Smooth muscle cell of bladder (primary cell): ENCODE measurements at places on chromosomes 5 and 9. TPM values are rescaled to one million over a fixed set of nuclear protein-coding genes. Genes with fewer than 3 reads are reported as not detected.

TMEM252 gene
- total RNA-seq, result not detected in 2 replicates

PGGT1B gene
- 13.1 and 17.6 TPM in 2 replicates for total RNA-seq

ABL1 gene
- total RNA-seq, result 62.0 and 68.1 TPM in 2 replicates

ARRDC3 gene
- 90.1 and 126 TPM in 2 replicates for total RNA-seq

PNPLA7 gene
- 0.57 and 1.1 TPM in 2 replicates for total RNA-seq

RASGEF1C gene
- not detected in 2 replicates for total RNA-seq

MYORG gene
- total RNA-seq, result 0.43 and 0.55 TPM in 2 replicates

GCNT4 gene
- 4.3 and 6.5 TPM in 2 replicates for total RNA-seq

SEPTIN8 gene
- total RNA-seq, result 44.2 and 50.6 TPM in 2 replicates

AGXT2 gene
- not detected in 2 replicates for total RNA-seq

NOXA1 gene
- 0.46 and 0.57 TPM in 2 replicates for total RNA-seq

SH2D3C gene
- total RNA-seq, result under 0.01 and 0.37 TPM in 2 replicates

DNAI1 gene
- total RNA-seq, result not detected in 2 replicates

F2RL2 gene
- total RNA-seq, result 5.4 and 9.8 TPM in 2 replicates
